ENCODE measurements at places on chromosomes 13 and 19.
A peak's percentile ranks its signal among the peaks of the same experiment; 100 is the strongest.

DNA sequence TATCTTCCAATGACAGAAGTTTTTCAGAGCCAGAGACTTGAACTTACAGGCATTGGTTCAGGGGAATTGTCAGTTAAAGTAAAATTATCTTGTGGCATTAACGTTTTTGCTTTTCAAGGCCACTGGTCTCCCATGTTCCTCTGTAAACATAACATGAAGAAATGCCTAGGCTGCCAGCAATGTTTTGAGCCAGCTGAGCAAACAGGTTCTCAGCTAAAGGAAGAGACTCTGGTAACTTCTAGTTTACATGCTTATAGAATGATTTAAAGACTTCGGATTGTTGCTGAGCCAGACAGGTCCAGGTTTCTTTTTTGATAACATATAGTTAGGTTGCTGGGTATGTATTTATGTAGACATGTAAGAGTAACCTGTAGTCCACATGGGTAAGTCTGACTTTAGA lies 35.7 kb downstream of the ZNF493 start:
- no peak for DNase-seq

GRCh38 chr19:43906774-43907173 lies 28.3 kb downstream of the ZNF45 start:
- DNase-seq = no peak

- peak; percentile 99 for DNase-seq
Measured at GRCh38 chr19:1102407-1103131, 1.2 kb upstream of the GPX4 start.

DNA sequence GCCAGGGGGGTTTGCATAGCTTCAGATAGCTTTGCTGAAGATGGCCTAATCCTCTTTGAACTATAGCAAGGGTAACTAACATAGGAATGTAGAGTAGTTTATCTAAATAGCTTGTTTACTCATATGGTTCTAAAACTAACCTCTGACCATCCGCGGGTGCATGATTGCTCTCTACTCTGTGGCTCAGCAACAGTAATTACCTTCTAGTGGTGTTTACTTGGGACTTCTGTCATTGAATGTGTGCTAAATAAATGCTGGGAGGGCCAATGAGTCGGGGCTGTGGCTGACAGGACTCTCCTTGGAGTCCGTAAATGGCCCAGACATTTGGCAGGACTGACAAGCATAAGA lies 1461.9 kb downstream of the UQCRFS1 start:
- no peak for DNase-seq

DNA sequence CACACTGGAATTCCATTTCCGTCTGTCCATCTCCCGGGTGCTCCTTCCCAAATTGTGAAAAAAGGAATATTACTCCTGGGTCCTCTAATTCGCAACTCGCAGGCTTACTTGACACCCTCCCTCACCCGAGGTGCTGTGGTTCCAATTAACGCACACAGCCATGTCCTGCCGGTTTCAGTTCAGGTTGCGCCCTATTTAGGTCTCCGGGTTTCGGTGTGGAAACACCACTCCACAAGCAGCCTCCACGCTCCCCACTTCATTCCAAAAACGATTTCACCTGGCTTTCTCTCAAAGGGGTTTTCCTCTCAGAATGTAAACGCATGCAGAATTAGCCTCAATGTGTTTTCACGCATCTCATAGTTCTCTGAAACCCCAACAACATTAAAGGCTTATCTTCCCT lies 37.9 kb downstream of the NAXD start:
- DNase-seq = no peak

DNA sequence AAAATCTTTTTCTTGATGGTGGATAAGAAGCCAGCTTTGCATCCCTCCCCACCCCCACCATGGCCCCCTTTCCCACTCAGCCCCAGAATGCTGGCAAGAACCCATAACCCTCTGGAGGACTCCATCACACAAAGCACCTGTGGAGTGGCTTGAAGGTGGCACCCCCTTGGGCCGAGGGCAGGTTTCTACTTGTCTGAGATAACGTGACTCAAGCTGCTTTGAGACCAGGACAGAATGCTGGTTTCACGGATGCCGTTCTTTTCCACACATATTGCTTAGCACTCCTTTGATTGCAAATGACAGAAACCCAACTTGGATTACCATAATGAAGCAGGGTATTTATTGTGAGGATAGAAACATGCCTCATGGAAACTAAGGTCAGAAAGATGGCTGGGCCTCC lies 82.2 kb downstream of the LACC1 start:
- DNase-seq = no peak
